Posterior vena cava (tissue), 2 donors: ENCODE measurements at places on chromosomes 11 and 22. TPM values are rescaled to one million over a fixed set of nuclear protein-coding genes. Genes with fewer than 3 reads are reported as not detected.
A peak's percentile ranks its signal among the peaks of the same experiment; 100 is the strongest.

Gene GRIA4
- 0.10 TPM for total RNA-seq

- DNase-seq, result no peak
These were observed 309.1 kb upstream of the C11orf87 start for GRCh38 chr11:109112821-109113280.

Gene OVCH2
- not detected for total RNA-seq

DNA sequence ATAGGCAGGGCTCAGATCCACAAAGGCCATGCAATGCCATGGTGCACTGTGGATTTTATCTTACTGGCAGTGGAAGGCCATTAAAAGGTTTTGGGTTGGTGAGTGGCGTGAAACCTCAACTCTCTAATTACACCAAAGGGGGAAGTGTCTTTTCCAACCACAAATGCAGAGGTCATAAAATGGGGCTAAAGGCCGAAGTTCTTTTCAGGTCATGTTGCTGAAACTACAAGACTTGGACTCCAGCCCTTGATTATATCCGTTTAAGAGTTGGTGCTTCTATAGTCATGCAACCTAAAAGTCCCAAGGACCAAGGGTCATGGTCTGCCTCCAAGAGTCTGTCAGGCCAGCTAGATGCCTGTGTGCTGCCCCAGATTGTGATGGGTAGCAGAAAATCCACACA lies 434.3 kb downstream of the RAB38 start:
- no peak for DNase-seq

DNA sequence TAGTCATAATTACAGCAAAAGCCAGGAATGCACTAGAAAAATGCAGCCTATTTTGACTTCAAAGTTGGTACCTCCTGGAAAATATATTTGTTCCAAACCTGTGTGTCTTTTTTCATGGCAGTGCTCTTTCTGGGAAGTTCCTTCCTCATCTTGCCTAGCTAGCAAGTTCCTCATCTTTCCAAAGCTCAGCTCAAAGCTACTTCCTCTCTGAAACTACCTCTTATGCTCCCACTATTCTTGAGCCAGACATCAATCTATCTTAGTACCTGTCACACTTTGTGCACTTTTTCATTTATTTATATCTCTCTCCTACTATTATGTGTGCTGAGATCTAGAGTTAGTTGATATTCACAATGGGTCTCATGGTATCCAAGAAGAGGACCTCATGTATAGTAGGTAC lies 191.6 kb upstream of the CCDC90B start:
- DNase-seq, result no peak

Gene APOBEC3H
- total RNA-seq, result not detected

Gene MPZL2
- total RNA-seq, result 53.3 TPM

DNA sequence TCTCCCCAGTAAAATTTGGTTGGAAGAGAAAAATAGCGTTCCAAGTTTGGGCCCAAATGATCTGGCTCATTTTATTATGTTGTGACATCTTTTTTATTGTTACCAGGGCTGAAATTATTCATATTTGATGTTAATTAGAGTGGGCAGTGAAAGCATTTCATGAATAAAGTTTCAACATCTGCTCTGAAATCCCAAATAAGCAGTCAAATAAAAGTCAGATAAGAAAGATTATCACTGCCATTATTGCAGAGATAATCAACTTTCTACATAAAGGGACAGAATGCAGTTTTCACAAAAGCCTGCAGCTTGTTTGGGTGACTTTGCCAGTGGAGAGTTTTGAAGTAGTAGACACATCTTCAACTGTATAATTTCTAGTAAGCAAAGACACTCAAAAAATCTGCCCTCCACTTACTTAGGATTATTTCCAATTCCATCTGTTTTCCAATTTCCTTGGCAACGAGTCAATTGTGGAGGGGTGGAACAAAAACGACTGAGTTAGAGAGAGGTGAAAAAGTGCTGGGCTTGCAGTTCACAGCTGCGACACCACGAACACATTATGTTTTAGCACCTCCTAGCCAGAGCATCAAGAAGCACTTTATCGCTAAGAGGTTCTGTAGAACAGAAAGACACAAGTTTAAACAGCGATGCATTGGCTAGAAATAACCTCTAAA lies 9.0 kb downstream of the TECTA start:
- DNase-seq, result no peak

Gene MFRP
- total RNA-seq, result not detected

Gene RAG2
- total RNA-seq, result not detected

- DNase-seq, result no peak
These were observed 5.4 kb downstream of the PDE2A start for GRCh38 chr11:72668629-72669347.

Gene HOATZ
- not detected for total RNA-seq

DNA sequence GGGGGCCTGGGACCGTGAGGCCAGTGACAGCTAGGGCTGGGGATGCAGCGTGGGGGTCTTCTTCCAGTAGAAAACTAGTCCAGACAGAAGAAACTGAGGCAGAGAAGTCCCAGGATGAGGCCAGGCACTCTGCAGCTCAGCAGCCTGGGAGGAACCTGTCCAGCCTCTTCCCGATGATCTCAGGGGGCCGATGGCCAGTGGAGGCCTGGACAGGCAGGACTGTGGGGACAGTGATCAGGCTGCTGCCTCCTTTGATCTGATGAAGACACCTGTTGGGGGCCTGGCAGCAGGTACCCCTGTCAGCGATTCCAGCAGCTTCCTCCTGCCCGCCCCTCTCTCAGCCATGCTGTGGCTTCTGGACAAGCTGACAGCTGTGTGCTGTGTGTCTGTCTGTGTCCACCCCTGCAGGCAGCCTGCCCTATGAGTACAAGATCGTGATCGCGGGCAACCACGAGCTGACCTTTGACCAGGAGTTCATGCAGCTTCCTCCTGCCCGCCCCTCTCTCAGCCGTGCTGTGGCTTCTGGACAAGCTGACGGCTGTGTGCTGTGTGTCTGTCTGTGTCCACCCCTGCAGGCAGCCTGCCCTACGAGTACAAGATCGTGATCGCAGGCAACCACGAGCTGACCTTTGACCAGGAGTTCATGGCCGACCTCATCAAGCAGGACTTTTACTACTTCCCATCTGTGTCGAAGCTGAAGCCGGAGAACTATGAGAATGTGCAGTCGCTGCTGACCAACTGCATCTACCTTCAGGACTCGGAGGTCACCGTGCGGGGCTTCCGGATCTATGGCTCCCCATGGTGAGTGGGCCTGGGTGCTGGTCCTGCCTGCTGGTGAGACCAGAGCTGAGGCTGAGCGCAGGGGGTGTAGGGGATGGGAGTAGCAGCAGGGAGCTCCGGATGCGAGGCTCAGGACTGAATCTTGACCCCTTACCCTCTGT lies 62.6 kb downstream of the MPPED1 start:
- DNase-seq, result no peak

GRCh38 chr22:49951986-49952896 lies 8.3 kb upstream of the PIM3 start:
- DNase-seq, result no peak

Gene CHRM1
- not detected for total RNA-seq

Gene PSMA1
- 140 TPM for total RNA-seq

- no peak for DNase-seq
These were observed 28.6 kb downstream of the FAM76B start for GRCh38 chr11:95760941-95761340.

DNA sequence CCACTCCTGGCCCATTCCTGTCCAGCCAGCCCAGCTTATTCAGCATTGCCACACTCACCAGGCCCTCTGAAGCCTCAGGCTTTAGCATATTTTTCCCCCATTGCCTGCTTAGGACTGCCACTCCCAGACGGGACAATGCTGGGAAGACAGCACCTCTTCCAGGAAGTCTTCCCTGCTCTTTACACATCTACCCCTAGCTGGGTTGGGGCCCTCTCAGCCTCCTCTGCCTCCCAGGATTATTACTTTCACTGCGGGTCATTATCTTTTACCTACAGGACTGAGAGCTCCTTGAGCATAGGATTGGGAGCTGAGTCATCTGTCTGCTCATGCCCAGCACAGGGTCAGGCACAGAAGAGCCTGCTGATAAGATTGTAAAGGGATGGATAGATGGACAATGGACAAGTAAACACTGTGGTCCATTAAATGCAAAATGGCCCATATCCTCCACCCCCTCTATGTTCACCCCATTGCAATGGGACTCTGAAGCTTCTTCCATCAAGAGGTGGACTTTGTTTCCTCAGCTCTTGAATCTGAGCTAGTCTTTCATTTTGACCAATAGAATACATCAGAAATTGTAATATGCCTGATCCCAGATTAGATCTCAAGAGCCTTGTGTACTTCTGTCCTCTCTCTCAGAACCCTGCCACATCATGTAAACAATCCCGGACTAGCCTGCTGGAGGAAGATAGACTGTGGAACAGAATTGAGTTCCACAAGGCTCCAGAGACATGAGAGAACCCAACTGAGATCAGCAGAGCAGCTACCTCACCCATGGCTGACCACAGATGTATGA lies 32.0 kb upstream of the LRRC32 start:
- DNase-seq, result no peak

- no peak for DNase-seq
These were observed 11.9 kb upstream of the MRTFA start for GRCh38 chr22:40648386-40648785.

GRCh38 chr11:70048279-70049024 lies 29.7 kb upstream of the ANO1 start:
- no peak for DNase-seq

DNA sequence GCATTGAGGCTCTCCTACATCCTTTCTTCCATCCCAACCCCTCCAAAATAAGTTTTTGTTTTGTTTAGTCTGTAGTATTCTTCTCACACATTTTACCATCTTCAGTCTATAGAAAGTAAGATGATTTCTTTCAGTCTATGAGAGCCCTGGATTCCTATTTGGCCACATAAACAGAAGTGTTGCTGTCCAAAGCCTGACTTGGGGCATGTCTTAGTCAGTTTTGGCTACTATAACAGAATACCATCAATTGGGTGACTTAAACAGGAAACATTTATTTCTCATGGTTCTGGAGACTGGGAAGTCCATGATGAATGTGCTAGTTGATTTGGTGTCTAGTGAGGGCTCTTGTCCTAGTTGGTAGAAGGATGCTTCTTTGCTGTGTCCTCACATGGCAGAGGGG lies 146.8 kb upstream of the DDI1 start:
- DNase-seq, result no peak

Gene OR8G5
- not detected for total RNA-seq

- DNase-seq, result no peak
These were observed 26.0 kb downstream of the DUSP8 start for GRCh38 chr11:1546077-1546535.

GRCh38 chr11:67373648-67374570 lies 511 bp upstream of the CLCF1 start:
- DNase-seq, result peak; percentile 96

Gene B3GAT1
- not detected for total RNA-seq

Gene CHST1
- total RNA-seq, result 3.3 TPM

DNA sequence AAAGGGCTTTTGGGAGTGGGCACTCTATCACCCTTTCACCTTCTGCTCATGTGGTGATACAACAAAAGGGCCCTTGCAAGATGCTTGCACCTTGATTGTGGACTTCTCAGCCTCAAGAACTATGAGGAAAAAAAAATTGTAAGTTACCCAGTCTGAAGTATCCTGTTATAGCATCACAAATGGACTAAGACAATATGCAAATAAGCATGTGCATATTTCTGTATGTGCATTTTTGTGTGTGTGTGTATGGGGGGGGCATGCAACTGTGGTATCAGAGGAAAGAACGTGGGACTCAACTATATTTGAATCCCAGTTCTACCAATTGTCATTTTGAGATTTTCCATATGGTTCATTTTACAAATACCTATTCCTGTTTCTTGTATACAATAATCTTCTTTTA lies 10.9 kb downstream of the JRKL start:
- no peak for DNase-seq

DNA sequence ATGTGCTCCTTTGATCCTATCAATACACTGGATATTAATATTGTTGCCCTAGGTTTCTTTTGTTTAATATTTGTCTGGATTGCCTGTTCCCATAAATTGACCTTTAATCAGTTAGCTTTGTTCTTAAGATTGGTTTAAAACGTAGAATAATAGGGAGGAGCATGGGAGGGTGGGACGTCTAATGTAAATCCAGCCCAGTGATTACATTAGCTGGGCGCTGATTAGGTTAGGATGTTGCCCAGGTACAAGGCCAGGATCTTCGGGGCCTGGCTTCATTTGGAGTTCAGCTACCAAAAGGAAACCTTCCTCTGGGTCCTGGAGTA lies at the start of gene SRSF8:
Gene SRSF8 (plus strand): TSS at position 204 of the 323 bp plus-strand sequence. CDS start 308 bp downstream, outside the sequence.
- no peak for DNase-seq

Gene SSTR3
- total RNA-seq, result not detected

Gene NAV2
- total RNA-seq, result 108 TPM

DNA sequence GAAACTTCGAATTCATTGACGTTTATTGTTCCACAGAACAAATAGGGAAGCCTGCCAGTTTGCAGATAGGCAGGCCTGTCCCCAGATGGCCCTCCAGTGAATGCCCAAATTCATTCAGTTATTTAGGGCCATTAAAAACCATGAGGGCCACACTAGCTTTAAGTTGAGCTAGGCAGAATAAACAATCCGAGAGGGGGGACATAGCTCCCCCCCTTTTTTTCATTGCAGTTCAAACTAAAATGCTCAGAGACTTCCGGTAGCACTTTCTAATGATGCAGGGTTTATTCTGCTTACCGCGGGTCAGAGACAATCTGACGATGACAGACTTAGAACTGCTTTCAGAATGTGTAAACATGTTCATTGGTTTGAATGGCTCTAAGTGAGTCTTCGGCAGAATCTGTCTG lies 72.0 kb downstream of the ZBTB16 start:
- no peak for DNase-seq

Gene GLYAT
- total RNA-seq, result not detected

DNA sequence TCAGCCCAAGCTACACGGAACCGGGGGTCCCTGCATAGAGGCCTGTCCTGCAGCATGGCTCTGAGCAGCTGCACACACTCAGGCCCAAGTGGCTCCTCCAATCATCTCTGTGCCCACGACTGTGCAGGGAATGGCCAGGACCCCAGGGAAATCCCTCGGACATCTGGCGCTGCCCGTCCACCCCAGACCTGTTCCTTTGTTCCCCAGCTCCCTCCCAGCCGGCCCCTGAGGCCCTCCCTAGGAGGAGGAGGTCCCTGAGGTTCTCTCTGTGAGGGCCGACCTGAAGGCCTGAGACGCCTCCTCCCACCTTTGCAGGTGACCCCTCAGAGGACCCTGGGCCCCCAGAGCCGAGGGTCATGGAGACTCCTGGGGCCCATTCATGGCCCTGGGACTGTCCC lies 1.1 kb downstream of the MLC1 start:
- DNase-seq, result no peak
